ENCODE measurements at places on chromosomes 5 and 9. TPM values are rescaled to one million over a fixed set of nuclear protein-coding genes. Genes with fewer than 3 reads are reported as not detected.

Gene RNF14
- total RNA-seq = 83.6 TPM

Gene LCN2
- not detected for total RNA-seq

Gene AGXT2
- not detected for total RNA-seq

Gene ZFP2
- 1.6 TPM for total RNA-seq

Measured in chondrocyte (in vitro differentiated cells).